ENCODE measurements at places on chromosomes 16 and 17.

- no peak for DNase-seq
These were observed 4.5 kb downstream of the ZNF469 start for GRCh38 chr16:88387180-88387765.

GRCh38 chr17:33121756-33122155, 130.1 kb downstream of the SPACA3 start:
- DNase-seq = no peak

- DNase-seq = no peak
These were observed 35.7 kb upstream of the DYNLL2 start for GRCh38 chr17:58047376-58048150.

- no peak for DNase-seq
These were observed 220.2 kb upstream of the TOM1L1 start for GRCh38 chr17:54680410-54680809.

GRCh38 chr16:68257251-68257905, 6.9 kb upstream of the SLC7A6 start:
- DNase-seq = no peak

GRCh38 chr16:56163938-56164337, 27.4 kb upstream of the GNAO1 start:
- no peak for DNase-seq

DNA sequence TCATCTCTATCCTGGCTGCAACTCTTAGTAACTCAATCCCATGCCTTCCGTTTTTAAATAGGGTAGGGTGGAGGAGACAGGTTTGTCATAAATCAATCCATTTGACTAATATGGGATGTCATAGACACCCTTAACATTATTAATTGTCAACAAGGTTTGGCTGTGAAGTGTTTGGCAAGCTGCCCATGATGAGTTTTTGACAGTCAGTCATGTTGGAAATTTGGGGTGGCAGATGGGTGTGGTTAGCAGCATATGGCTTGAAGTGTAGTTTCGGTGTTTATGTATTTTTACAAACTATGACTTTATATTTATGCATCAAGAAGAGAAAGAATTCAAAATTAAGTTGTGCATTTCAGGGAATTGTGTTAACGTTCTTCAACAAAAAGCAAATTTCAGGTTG, 221.8 kb upstream of the CDH5 start:
- DNase-seq = no peak

DNA sequence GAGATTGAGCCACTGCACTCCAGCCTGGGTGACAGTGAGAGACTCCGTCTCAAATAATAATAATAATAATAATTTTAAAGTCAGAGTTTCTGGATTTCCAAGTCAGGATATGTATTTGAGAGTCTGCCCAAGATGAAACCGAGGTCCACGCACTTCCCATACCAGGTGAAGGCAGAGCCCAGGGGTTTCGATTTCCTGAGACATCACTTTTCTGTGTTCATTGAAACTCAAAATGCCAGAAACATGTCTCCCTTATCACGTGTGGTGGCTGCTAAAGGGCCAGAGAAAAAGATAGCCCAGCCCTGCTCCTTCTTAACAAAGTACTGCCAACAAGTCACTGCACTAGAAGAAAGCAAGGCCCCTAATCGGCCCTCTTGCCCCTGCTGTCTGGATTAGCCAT, 9.8 kb upstream of the RNF157 start:
- DNase-seq = no peak

All from activated gamma-delta T cell treated with Interleukin-2 at 50 U/mL for 16 hours (primary cell).